ENCODE measurements at places on chromosomes 4 and X. TPM values are rescaled to one million over a fixed set of nuclear protein-coding genes. Genes with fewer than 3 reads are reported as not detected.
A peak's percentile ranks its signal among the peaks of the same experiment; 100 is the strongest.

DNA sequence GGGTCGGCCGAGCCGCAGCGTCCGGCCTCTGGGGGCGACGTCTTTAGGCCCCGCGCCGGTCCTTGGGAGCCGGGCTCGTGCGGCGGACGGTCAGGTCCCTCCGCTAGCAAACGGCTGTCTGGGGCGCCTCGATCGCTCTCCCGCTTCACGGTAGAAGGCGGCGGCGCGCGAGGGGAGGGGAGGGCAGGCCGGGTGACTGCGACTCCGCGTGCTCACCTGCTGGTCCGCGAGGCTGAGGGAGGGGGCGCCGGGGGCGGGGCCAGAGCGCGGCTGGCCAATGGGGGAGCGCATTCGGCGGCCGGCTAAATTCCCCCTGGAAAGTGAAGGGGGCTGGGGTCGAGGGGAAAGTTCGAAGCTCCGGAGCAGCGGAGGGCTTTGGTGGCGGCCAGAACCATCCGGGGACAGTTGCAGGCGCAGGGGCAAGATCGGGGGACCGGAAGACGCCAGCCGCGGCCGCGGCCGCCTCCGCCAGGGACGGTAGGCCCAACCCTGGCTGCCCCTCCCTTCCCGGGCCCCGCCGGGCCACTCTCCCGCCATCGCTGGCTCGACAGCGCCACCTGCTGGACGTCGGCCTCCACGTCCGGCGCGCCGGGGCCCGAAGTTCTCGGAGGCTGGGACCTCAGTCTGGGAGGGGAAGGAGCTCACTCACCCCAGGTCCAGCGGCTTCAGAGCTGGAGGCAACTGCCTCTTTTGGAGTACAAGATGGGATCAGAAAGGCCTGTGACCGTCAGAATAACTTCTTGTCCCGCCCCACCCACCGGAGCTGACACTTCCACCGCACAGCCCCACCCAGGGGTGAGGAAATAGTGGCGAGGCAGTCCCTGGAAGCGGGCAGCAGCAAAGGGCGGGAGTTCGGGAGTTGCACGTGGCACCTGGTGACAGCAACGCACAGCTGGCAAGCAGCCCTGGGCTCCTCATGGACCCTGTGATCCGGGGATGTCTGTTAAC, 49.9 kb downstream of the ELF4 start:
- DNase-seq: peak; percentile 90

The HTR2C gene
- total RNA-seq: 0.71 TPM

- DNase-seq: no peak
These were observed 289.1 kb downstream of the PCDH19 start for GRCh38 chrX:100120956-100121355.

- no peak for DNase-seq
These were observed 103.5 kb upstream of the ENPEP start for GRCh38 chr4:110372485-110372884.

The TLR3 gene
- 8.8 TPM for total RNA-seq

DNA sequence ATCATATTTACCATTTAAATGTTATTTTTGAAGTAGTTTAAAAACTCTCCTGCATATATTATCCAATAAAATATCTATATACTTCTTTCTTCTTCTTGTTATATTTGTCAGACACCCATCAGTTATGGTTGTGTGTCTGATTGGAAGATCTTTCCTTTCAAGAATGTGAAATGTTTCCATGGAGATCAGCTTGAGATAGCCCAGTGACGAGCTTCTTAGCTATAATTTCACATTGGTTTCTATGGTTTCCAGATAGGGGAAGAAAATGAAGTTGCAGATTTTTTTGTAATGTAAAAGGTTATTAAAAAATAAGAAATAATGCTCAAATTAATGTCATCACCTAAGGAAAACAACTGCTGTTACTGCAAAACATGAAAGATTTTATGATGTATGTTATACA, 189.0 kb downstream of the COX7B2 start:
- DNase-seq: no peak

- no peak for DNase-seq
These were observed 8.5 kb downstream of the FGFRL1 start for GRCh38 chr4:1019729-1020470.

DNA sequence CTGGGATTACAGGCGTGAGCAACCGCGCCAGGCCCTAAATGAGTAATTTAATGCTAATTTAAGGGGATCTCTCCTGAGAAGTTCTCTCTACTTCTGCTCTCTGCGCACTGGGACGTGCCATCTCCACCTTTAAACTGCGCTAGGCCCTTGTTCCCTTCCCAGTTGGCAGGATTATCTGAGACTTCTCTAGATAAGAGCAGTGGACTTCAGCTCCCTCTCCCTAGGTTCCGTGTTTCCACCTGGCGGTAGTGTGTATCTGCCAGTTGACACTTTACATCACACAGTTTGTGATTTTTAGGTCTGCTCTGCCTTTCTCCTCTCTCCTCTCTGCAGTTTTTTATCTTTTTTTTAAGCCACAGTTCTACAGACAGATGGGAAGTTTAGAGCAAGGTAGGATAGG, 40.2 kb downstream of the ARHGAP10 start:
- no peak for DNase-seq

- DNase-seq: no peak
These were observed 100.5 kb downstream of the NAA11 start for GRCh38 chr4:79225360-79225759.

DNA sequence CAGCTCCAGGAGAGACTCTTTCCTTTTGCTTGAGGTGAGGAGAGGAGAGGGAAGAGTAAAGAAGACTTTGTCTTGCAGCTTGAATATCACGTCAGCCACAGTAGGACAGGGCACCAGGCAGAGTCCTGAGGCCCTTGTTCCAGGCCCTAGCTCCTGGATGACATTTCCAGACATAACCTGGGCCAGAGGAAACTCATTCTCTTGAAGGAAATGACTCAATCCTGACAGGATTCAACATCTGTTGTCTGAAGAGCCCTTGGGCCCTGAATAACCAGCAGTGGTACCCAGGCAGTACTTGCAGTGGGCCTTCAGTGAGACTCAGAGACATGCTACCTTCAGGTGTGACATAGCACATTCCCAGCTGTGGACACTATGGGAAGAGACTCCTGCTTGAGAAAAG, 62.8 kb downstream of the FGF16 start:
- no peak for DNase-seq

DNA sequence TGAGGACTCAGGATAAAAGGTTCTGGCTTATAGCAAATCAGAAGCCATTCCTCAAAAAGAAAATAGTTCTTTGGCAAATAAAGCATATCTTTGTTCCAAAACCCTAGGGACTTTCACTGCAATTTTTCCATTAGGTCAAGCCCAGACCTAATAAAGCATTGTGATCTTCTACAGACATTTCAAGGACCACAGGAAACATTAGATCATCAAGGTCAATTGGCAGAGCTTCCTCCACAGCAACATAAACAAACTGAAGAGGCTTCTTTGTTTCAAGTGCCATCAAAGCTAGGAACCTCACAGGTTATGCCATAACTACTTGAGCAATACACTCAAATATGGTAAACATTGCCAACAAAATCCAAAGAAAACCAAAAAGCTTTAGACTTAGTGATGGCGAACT, 144.9 kb downstream of the ANXA5 start:
- no peak for DNase-seq

DNA sequence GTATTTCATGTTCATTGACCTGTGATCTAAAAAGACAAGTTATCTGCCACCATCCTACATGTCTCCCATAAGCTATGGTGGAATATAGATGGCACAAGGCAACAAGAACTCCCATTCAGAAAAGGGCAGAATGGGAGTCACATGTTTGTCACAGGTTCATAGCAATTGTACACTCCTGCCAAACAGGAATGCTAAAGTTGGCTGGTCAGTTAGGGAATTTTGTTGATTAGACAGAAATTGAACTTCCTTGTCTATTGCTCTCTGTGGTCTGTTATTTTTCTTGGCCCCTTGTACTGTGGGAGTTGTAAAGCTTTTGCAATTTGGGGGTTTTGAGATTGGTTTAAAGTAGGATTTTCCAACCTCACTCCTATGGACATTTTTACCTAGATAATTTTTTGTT, 101.7 kb upstream of the SOD3 start:
- no peak for DNase-seq

DNA sequence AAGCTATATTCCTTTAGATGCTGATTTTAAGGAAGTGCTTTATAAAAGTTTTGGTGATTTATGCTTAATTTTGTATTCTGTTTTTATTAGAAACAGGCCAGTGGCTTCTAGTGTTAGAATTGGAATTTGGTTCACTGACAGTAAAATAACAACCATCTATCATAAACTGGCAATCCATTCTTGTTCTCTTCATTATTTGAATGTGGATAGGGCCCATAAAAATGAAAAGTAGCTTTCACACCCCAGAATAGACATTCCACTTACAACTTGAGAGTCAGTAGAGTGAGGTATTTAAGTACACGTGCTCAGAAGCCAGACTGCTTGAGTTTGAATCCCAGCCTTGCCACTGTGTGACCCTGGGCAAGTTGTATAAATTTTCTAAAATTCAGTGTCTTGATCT, 232.4 kb upstream of the CTSO start:
- DNase-seq: no peak

DNA sequence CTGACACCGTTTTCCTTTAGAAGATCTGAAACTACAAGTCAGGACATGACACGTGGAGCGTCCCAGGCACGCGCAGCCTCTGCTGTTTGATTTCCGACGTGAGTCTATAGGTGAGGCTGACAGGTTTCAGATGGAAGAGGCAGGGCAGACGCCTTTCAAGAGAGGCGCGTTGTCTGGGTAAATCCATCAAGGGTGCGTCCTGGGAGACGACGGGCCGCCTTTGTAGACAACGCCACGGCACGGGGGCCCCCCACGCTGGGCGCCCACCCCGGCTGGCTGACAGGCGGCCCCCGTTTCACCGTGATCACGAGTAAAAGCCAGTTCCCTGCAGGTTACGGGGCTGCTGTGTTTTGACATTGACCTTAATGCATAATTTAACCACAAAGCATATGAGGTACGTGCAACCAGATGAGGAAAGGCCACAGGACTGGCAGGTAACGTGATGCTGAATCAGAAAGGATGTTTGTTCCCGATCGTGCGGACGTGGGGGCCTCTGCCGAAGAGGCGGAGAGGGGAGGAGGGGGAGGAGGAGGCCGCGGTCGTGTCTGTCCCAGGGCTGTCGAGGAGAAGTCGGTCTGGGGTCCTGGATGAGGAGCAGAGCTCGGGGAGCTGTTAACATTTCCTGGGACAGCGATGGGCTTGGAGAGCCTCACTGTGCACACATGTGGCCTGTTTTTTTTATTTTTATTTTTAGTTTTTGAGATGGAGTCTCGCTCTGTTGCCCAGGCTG, 51.1 kb upstream of the PPP2R3B start:
- no peak for DNase-seq

The DIPK2B gene
- not detected for total RNA-seq

DNA sequence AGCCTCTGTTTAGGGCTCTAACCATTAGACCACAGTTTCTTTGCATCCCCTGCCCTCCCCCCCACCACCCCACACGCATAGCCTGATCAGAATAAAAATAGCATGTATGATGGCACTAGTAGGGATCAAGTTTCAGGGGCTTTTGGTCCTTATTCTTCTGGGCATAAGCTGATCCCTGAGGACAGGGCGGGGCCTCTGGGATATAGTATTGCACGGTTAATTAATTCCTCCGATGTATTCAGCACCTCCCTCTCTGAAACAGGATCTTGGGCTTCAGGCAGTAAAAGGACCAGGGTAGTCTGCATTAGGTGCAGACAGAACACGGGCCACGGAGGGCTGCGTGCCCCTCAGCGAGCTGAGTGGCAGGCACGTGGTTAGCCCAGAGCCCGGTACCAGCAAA, 57.1 kb downstream of the ELF4 start:
- no peak for DNase-seq

The ZIC3 gene
- not detected for total RNA-seq

- no peak for DNase-seq
These were observed 752 bp upstream of the FGF5 start for GRCh38 chr4:80265571-80266252.

- no peak for DNase-seq
These were observed 51.8 kb upstream of the C4orf50 start for GRCh38 chr4:6069845-6070709.

DNA sequence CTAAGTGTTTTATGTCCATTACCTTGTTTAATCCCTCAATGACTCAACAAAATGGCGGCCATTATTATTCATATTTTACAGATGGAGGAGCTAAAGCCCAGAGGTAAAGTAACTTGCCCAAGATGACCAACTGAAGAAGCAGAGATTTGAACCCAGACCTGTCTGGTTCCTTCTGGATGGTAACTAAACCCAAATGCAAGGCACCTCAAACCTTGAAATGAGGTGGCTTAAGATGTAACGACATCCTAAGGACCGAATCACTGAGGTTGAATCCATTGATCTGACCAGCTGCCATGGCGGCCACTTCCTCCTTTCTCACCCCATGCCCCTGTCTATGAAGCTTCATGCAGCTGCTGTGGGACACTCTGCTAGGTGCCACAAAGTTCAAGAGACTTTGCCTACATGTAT, 932 bp downstream of the TLR10 start:
- no peak for DNase-seq

GRCh38 chr4:40454816-40455215, 119.7 kb downstream of the CHRNA9 start:
- no peak for DNase-seq

DNA sequence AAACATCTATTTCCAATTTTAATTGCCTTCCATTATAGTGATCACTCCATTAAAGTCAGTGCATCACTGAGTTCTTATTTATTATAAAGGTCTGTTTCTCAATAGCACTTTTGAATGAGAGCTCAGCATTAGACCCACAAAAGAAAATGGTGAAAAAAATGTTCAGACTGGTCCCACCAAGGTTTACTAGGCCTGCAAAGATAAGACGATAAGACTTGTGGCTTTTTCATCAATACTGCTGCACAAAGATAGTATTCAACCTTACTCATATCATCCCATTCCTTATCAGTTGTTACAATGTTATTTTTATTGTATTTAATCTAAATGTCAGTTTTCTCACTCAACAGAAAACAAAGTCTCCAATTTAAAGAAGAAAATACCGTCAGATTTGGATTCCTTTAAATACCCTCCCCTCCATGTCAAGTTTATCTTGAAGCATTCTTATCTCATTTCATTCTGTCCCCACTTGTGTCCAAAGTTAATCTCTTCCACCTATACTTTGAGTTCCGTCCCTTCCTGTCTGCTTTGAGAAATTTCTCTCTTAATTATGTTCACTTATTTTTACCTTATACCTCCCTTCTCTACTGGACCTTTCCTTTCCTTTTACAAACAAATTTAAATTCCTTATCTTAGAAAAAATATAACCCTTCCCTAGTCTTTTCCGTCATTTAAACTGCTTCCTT, 140.0 kb downstream of the GASK1B start:
- no peak for DNase-seq

The SLITRK4 gene
- 0.71 TPM for total RNA-seq

DNA sequence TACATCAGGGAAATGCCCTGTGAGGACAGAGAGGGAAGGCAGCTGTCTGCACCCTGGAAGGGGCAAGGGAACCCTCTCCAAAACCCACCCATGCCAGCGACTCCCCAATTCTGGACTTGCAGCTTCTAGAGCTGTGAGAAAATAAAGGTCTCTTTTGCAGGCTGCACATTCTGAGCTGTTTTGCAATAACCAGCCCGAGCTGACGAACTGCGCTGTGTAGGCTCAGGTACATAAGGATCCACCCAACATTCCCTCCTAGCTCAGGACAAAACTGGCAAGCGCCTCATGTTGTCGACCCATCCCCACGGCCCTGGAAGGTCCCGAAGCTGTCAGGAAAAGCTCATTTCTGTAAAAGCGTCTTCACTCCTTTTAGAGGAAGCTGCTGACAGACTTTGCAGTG, 271.8 kb downstream of the CRLF2 start:
- no peak for DNase-seq

Data from type B pancreatic cell (in vitro differentiated cells).